ENCODE measurements at places on chromosomes 7 and 10. TPM values are rescaled to one million over a fixed set of nuclear protein-coding genes. Genes with fewer than 3 reads are reported as not detected.

Gene INMT
- total RNA-seq = 30.1 TPM

Gene STEAP2
- 10.5 TPM for total RNA-seq

Gene CALML5
- total RNA-seq = not detected

Gene LIPJ
- 0.75 TPM for total RNA-seq

Gene FAM221A
- 6.3 TPM for total RNA-seq

Gene IFIT1B
- not detected for total RNA-seq

Gene WNT8B
- not detected for total RNA-seq

Gene RAB19
- not detected for total RNA-seq

Gene FAM25A
- total RNA-seq = not detected

Gene PRSS37
- not detected for total RNA-seq

Gene ENTPD1
- total RNA-seq = 16.2 TPM

Gene PRKAR2B
- total RNA-seq = 407 TPM

Gene STEAP1B
- 1.1 TPM for total RNA-seq

Gene MOGAT3
- total RNA-seq = not detected

Gene UNCX
- total RNA-seq = not detected

Gene OR9A2
- total RNA-seq = not detected

Gene ASZ1
- not detected for total RNA-seq

Gene CELF2
- total RNA-seq = 131 TPM

Gene PHF14
- 51.7 TPM for total RNA-seq

Gene EBF3
- 29.1 TPM for total RNA-seq

Gene MLXIPL
- total RNA-seq = 38.6 TPM

Gene TRPV6
- not detected for total RNA-seq

Gene HGF
- total RNA-seq = 20.6 TPM

Gene EGFR
- total RNA-seq = 106 TPM

Gene TMEM120A
- total RNA-seq = 59.2 TPM

Gene SNX10
- total RNA-seq = 23.9 TPM

Gene CYP26C1
- total RNA-seq = 0.22 TPM

Gene HHEX
- 14.1 TPM for total RNA-seq

Data from subcutaneous adipose tissue (tissue), 4 donors.